ENCODE measurements at places on chromosomes 3 and 15.

- no peak for DNase-seq
Measured at GRCh38 chr3:138549179-138549977, 44.7 kb downstream of the CEP70 start.

DNA sequence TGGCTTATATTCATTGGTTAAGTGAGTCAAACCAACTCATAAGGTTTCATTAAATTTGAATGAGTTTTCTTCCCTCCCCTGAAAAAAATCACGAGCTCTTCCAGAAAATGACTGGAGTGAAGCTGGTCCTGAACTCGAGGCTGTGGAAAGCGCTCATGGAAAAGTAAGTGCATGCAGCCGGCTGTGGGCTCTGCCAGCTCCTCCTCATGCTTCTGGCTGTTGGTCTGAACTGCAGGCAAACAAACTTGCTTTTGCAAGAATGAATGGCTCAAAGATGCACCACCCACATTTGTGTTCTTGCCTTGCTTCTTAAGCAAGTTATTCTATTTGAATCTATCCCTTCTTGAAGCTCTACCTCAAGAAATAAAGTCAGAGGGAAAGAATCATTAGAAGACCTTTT is 6.2 kb downstream of the ETV5 start:
- DNase-seq = no peak

DNA sequence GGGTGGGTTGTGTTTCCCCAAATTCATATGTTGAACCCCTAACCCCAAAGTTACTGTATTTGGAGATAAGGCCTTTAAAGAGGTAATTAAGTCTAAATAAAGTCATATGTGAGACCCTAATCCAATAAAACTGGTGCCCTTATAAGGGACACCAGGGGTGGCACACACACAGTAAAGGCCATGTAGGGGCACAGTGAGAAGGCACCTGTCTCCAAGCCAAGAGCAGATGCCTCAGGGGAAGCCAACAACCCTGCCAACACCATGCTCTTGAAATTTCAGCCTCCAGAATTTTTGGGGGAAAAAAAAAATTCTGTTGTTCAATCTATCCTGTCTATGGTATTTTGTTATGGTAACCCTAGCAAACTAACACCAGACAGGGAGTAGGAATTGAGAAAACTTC is 1.5 kb upstream of the GMNC start:
- DNase-seq = no peak

DNA sequence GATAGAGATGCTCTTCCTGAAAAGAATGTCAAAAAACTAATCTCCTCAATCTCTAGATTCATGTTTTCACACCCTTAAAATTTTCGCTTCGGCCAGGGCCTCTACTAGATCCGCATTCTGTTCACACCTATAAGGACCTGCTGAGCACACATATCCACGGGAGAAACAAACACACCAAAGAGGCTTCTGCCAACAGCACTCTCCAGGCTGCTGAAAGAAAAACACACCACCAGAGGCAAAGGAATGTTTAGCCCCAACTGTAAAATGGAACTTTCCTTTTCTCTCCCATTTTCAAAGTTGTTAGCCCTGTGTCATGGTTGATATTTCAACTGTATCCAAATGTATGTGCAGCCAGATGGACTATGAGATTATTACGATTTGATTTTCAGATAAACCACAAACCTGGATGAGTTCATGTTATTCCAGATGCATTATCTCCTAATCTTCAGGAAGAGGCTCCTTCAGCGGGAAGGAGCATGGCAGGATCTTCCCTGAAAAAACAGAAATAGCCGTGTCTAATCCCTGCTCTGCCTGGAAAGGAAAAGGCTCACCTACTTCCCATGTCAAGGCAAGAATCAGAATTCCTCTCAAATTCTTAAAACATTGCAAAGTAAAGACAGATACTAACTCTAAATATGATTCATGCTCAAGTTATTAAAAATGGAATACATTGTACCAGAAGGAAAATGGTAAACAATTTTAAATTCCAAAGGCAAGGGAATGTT is 442.7 kb upstream of the NR2F2 start:
- no peak for DNase-seq

GRCh38 chr3:141085343-141086070 is 34.4 kb downstream of the SPSB4 start:
- no peak for DNase-seq

DNA sequence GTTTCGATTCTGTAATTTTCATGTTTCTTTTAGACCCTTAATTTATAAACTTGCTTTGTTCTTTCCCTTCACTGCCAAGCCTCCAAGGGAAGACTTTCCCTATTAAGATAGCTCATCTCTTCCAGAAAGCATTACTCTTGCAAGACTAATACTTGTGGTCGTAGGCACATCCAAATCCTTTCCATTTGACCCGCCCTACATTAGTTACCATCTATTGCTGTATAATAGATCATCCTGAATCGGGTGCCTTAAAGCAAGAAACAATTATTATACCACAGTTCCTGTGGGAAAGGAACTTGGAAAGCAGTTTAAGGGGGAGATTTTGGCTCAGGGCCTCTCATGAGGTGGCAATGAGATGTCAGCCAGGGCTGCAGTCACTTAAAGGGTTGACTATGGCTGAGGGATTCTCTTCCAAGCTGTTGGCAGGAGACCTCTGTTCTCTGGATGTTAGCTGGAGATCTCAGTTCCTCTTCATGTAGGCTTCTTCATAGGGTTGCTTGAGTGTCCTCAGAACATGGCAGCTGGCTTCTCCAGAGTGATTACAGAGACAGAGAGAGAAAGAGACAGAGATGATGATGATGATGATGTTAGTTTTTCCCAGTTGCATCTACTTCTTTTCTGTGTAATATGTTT is 570.4 kb upstream of the TGFBR2 start:
- no peak for DNase-seq

DNA sequence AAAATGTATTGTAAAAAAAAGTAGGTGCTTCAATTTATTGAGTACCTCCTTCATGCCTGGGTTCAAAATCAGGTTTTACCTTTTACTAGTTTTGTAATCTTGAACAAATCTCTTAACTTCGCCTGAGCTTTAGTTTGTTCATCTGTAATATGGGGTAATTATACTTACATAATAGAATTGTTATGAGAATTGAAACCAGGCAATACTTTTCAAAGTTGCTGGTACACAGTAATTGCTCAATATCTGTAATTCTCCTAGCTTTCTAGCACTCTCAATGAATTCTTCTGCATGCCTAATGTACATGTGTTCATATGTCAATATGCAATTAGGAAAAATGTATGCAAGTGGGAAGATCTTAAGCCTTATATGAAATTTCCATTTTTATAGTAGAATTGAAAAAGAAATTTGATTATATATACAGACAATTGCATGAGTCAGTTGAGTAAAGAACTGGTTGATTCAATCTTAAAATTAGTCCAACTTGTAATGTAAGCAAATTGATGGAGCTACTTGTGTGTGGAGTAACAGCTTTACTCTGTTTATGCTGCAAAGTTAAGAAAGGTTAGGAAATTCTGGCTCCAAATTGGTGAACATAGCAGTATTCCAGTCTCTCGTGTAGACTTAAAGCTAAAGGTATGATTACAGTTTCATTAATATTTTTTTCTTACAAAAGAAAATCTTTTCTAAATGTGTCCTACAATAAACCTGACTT is 4.1 kb downstream of the TNFSF10 start:
- no peak for DNase-seq

DNA sequence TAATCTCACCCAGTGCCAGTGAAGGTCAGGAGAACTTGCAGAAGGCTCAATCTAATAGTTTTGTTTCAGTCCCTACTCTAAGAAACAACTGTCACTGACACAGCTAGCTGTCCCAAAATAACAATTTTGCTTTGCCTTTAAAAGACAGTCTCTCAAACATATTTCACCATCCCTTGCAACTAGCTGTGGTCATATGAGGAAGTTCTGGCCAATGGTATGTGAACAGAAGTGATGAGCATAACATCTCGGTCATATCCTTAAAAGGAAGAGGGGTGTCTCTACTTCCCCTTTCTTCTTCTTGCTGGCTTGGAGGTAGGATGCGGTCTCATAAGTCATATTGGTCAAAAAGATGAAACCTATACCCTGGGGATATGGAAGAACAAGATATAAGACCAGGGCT is 198.1 kb downstream of the NEK10 start:
- DNase-seq = peak; percentile 44

GRCh38 chr15:44045217-44045616 is 149.9 kb downstream of the FRMD5 start:
- DNase-seq = no peak

DNA sequence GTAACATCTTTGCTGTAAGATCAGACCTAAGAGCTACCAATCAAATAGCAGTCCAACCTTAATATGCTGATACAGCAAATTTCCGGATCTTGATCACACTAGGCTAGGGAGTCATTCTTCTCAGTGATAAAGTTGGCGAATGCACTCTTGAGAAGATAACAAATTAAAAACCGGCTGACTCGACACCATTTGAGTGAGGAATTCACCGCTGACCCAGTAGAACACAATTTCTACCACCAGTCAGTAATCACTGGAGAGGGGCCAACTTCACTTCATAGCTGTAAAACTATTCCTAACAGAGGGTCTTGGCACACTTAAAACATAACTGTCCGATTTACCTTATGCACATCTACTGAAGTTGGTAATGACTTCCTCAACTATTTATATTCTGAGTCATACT is 47.2 kb downstream of the MEIS2 start:
- no peak for DNase-seq

DNA sequence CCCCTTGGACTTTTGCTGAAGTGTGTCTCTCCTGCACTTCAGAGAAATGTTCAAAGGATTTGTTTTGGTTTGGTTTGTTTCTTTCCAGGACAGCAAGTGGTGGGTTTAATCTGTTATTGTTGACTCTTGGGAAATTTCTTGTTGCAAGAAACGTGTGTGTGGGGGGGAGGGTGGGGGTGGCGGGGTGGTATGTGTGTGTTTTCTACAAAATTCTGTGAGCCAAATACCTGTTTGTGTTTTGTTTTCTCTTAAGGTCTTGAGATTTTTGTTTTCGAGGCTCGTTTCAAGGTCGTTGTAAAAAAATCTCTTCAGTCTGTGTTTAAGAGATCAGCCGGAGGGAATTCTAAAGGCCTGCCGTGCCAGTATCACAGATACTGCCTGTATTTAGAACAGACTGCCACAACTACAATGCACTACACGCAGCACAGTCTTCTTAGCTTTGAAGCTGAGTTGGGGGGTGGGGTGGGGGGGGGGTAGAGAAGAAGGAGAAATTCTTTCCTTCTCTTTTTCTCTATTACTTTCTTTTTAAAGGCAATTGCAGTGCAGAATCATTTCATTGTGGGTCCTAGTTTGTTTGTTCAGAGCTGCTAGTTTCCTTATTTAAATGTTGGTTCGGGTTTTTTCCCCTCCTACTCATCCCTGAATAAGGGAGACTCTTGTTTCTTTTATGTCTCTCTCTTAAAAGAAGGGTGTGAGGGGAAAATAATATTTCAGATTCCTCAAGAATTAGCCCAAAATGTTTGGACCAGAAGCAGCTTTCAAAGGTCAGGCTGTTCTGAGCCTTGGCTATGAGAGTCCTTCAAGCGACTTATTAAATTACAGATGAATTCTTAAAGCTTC is 1.4 kb upstream of the BCL6 start:
- DNase-seq = no peak
